H1 (cell line): ENCODE measurements at places on chromosomes 4 and X. TPM values are rescaled to one million over a fixed set of nuclear protein-coding genes. Genes with fewer than 3 reads are reported as not detected.

Gene AR
- total RNA-seq, result 10.6 and 10.7 TPM in 2 replicates

Gene TACR3
- 2.3 and 3.0 TPM in 2 replicates for total RNA-seq

Gene ARAP2
- total RNA-seq, result 0.96 and 2.3 TPM in 2 replicates

Gene HPF1
- total RNA-seq, result 29.9 and 32.5 TPM in 2 replicates

Gene CTSO
- 0.41 and 0.65 TPM in 2 replicates for total RNA-seq

Gene GRIA2
- total RNA-seq, result not detected in 2 replicates

Gene POU3F4
- 1.1 and 1.4 TPM in 2 replicates for total RNA-seq

DNA sequence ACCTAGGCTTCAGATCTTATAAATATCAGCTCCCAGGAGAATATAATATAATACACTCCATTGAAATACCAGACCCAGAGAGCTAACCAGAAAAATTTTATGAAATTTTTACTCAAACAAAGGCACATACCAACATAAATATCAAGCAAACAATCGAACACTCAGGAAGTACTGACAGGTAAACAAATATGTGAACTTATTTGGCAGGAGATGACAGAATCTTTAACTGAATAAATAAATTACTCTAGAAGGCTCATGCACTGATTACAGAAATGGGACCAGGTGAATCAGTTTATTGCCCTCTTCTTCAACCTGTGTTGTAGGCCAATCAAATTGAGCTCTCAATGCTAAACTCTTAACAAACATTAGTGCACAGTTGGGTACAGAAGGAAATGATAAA, 225.2 kb upstream of the PABPC4L start:
- no peak for DNase-seq

DNA sequence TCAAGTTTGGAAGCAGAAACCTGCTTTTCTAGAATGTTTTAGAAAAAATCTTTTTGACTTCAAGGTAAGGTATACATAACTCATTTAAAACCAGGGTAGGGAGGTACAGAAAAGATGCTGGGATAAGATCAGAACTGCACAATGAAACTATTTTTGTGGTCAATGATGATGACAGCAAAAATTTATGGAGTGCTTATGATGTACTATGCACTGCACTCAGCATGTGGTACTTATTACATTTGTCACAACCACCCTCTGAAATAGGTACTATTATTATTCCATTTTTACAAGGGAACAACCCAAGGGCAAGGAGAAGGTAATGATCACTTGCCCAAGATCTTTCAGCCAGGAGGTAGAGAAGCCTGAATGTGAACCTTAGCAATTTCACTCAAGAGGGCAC, 8.0 kb downstream of the GPM6B start:
- DNase-seq, result no peak

DNA sequence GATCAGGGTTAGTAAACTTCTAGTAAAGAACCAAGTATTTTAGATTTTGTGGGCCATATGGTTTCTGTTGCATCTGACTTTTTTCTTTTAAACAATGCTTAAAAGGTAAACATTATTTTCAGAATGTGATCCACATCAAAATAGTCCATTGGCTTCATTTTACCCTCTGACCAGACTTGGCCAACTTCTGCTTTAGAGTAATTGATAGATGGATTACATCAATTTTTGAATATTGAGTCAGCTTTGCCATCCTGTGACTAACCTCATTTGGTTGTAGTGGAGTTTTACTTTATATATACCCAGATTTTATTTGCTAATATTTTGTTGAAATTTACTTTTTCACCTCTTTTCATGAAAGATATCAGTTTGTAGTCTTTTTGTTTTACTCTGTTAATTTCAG, 559.8 kb downstream of the TLL1 start:
- no peak for DNase-seq

GRCh38 chr4:142065086-142065647, 428.8 kb downstream of the IL15 start:
- DNase-seq, result no peak

GRCh38 chr4:108384544-108384943, 215.8 kb upstream of the LEF1 start:
- no peak for DNase-seq

GRCh38 chrX:42123369-42123768, 200.0 kb upstream of the CASK start:
- no peak for DNase-seq

- DNase-seq, result no peak
These were observed 203.0 kb upstream of the KLF8 start for GRCh38 chrX:56029188-56029587.

DNA sequence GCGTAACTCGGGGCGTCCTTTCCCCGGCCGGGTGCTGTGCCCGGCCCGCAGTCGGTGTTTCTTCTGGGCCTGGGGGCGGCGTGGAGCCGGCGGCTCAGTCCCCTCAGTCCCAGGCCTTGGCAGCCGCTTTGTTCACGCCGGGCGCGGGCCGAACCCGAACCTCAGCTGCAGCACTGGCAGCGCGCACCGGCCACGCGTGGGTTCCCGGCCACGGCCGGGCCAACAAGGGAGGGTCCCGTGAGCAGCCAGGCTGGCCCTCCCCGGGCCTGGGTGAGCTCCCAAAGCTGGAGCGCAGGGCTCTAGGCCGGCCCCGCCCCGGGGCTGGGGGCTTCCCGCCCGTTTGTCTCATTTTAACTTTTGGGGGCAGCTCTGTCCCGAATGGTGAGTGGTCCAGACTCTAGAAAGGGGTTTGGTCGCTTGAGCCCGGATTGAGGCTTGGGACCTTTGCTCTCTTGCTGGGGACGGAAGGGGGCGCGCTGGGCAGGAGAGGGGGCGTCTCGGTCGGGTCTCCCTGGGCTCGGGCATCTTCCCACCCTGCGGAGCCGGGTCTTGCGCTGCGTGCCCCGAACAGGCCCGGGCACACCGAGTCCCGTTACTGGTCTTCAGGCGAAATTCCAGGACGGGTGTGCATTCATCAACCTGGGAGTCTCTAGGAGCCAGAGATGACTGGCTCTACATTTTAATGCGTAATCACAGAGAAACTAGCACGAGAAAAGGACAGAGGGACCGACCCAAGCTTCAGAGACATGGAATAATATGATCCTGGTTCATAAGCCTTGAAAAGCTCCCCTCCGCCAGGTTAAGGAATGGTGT, 177.1 kb downstream of the CBR4 start:
- no peak for DNase-seq

- DNase-seq, result no peak
These were observed 24.5 kb upstream of the TAPT1 start for GRCh38 chr4:16250661-16251365.

DNA sequence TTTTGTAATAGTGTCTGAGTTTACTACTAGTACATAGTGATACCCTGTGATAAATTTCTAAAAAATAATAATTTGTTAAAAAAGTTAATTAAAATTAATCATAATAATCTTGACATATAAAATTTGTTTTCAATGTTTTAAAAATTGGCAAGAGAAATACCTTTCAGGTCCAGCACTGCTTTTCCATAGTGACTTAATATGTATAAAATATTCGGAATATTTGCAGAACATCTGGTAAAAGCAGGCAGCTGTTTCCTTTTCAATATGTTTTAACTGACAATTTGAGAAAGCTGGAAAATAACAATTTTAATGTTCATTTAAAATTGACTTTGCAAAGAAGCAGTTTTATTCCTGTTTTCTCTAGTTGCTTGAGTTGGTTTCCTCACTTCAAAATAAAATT, 17.6 kb upstream of the GK2 start:
- DNase-seq, result no peak

DNA sequence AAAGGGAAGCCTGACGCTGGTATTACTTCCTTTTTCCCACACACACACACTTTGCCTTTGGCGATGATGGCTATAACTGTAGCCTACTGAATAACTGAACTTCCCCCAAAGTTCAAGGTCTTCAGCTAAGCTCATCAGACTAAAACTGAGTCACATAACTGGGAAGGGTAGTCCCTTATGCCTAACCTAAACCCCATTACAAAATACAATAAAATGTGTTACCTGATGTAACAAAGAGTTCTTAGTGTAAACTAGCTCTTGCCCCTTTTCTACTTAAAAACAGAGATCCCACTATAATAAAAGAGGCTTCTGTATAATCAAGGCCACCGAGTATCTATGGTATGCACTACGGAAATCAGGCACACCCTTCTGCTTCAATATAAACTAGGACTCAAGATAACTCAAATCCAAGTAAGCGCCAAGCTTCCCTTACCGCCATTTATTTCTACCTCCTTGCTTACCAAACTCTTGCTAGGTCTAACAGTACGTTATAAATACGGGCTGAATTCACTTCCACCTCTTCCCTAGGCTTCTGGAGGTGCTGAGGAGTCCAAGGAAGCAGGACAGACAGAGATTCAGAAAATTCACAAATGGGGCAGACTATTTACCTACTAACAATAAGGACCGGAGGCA, 2.4 kb downstream of the OTUD4 start:
- no peak for DNase-seq

- DNase-seq, result no peak
These were observed 15.1 kb downstream of the ATP5ME start for GRCh38 chr4:658681-659667.

- no peak for DNase-seq
These were observed 88.8 kb downstream of the BCOR start for GRCh38 chrX:40008791-40009461.

GRCh38 chr4:41366911-41367517, 110.3 kb downstream of the UCHL1 start:
- no peak for DNase-seq

- no peak for DNase-seq
These were observed 74.6 kb downstream of the SHROOM2 start for GRCh38 chrX:9860826-9861225.

DNA sequence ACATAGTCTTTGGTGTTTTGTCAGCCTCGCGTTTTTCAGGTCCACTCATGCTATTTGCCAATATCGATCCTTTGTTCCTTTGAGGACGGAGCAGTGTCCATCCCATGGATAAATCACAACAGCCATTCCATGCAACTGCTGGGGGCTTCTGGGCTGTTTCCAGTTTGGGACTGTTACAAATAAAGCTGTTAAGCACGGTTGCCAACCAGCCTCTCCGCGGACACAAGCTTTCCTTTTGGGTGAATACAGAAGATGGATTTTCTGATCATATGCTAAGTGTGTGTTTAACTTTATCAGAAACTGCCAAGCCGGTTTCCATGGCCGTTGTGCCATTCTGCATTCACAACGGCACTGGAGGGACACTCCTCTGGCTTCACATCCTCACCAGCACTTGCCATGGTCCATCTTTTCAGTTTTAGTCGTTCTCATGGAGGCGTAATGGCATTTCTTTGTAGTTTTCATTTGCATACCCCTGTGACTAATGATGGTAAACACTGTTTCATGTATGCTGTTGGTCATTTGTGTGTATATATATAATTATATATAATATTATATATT, 67.8 kb downstream of the ABLIM2 start:
- DNase-seq, result no peak

- DNase-seq, result no peak
These were observed 98.2 kb upstream of the ARSJ start for GRCh38 chr4:114077610-114078009.

DNA sequence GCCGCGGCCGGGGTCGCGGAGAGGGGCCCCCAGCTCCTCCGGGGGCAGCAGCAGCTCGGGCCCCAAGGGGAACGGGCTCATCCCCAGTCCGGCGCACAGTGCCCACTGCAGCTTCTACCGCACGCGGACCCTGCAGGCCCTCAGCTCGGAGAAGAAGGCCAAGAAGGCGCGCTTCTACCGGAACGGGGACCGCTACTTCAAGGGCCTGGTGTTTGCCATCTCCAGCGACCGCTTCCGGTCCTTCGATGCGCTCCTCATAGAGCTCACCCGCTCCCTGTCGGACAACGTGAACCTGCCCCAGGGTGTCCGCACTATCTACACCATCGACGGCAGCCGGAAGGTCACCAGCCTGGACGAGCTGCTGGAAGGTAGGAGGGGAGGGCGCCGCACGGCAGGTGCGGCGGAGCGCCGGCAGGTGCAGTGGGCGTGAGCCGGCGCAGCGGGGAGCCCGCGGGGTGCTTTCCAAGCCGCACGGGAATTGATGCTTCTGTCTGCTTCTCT, 886 bp downstream of the DCLK2 start:
- DNase-seq, result peak; percentile 21

- DNase-seq, result peak; percentile 72
These were observed 811 bp downstream of the FLNA start for GRCh38 chrX:154373340-154374306.

DNA sequence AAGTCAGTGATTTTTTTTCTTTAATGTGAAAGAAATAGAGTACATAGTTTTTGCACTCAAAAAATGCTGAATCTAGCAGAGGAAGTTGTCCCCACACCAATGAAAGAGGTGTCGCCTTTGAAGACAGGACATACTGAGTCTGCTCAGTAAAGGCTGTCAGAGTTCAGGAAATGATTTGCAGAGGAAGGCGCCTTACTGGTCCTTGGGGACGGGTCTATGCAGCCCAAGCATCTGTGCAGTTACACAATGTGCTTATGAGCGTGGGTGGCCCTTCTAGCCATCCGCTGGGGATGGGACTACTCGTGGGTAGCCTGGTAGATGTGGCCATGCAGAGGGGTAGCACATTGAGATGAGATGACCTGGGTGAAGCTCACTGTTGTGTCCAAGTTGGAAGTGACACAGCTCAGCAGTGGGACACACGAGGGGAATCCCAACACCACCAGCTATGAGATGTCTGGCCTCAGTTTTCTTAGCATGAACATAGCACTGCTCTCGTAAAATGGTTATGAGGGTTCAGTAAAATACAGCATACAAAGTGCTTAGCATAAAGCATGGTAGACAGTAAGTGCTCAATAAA, 116.5 kb upstream of the RBPJ start:
- DNase-seq, result no peak

- DNase-seq, result no peak
These were observed 195.8 kb downstream of the PDHA2 start for GRCh38 chr4:96035727-96036126.

DNA sequence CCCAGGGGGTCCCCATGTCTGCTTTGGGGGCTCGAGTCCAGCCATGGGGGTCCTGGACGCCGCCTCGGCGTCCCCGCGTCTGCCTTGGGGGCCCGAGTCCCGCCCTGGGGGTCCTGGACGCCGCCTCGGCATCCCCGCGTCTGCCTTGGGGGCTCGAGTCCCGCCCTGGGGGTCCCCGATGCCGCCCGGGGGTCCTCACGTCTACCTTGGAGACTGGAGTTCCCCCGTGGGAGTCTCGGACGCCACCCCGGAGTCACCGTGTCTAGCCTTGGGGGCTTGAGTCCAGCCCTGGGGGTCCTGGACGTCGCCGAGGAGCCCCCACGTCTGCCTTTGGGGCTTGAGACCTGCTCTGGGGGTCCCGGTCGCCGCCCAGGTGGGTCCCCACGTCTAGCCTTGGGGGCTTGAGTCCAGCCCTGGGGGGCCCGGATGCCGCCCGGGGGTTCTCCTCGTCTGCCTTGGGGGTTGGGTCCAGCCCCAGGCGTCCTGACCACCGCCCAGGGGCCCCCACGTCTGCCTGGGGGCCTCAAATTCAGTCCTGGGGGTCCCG, 1.1 kb upstream of the GTPBP6 start:
- no peak for DNase-seq

DNA sequence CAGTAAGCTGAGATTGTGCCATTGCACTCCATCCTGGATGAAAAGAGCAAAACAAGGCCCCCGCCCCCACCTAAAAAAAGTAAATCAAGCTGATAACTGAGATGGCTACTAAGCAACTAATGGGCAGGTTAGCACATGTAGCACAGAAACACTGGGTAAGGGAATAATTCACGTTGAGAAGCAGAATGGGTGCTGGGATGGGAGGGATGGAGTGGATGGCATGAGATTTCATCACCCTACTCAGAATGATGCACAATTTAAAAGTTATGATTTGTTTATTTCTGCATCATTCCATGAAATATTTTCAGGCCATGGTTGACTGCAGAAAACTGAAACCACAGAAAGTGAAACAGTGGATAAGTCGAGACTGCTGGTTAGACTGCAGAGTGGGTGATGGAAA, 224.0 kb downstream of the ARAP2 start:
- DNase-seq, result no peak

- no peak for DNase-seq
These were observed 245.6 kb downstream of the THOC2 start for GRCh38 chrX:123487236-123487635.
